Calu3 (cell line): ENCODE measurements at places on chromosomes 5 and 9. TPM values are rescaled to one million over a fixed set of nuclear protein-coding genes. Genes with fewer than 3 reads are reported as not detected.

Gene DPYSL3
- 21.4 and 26.6 TPM in 2 replicates for total RNA-seq

Gene SEMA4D
- 23.3 and 24.3 TPM in 2 replicates for total RNA-seq

Gene FAXDC2
- not detected in 2 replicates for total RNA-seq

Gene PLGRKT
- 15.1 and 17.4 TPM in 2 replicates for total RNA-seq

DNA sequence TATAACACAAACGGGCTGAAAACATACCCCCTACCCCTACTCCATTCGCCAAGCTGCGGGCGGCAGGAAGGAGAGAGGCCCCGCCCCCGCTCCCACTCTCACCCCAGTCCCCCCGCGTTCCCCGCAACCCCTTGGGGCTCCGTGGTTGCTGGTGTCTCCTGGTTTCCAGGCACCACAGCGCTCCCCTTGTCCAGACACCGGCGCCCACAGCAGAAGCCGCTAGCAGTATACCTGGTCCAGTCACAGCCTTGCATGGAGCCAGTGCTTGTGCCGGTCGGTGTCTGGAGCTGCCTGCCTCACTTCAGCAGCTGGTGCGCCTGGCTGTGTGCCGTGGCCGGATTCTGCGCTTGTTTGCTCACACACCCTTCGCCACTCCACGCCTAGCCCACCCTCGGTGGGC, 240.5 kb upstream of the DAB2 start:
- no peak for DNase-seq
